ENCODE measurements at places on chromosomes 2 and 18.
A peak's percentile ranks its signal among the peaks of the same experiment; 100 is the strongest.

- no peak for DNase-seq
Measured at GRCh38 chr18:11850821-11851145, 430 bp upstream of the CHMP1B start.

- peak; percentile 83 for DNase-seq
Measured at GRCh38 chr18:961644-962355, 57.1 kb downstream of the ADCYAP1 start.

GRCh38 chr2:217285926-217286325 lies 426.1 kb upstream of the TNP1 start:
- DNase-seq = no peak

- no peak for DNase-seq
Measured at GRCh38 chr2:133484106-133484505, 84.2 kb downstream of the NCKAP5 start.

DNA sequence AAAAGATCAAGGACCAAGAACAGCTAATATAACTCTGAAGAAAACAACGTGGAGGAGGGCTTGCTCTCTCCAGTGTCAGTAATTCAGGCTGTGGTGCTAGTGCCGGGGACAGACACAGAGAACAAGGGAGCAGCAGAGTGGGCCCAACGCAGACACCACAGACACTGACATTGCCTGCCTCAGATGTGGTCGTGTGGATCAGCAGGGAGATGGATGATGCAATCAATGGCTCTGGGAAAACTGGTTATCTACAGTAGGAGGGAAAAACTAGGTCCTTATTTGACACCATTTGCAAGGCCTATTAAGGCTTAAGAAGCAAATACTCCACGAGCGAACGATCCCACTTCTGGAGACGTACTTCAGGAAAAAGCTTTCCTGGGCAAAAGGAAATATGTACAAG lies 36.1 kb downstream of the HDLBP start:
- DNase-seq = peak; percentile 79

- no peak for DNase-seq
Measured at GRCh38 chr2:88429929-88430328, 22.6 kb downstream of the FOXI3 start.

DNA sequence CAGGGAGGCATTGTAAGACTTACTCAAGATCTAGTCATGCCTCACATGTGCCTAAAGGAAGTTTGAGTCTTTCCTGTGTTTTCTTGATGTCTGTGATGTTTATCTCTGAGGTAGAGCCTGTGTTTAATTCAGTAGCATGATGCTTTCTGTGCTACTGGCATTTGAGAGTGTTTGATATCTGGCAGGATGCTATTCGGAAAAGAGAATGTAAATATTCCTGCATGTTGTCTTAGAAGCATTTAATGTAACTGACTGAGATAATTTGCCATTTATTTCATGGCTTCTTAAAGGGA lies 58.8 kb downstream of the GREB1L start:
- no peak for DNase-seq

DNA sequence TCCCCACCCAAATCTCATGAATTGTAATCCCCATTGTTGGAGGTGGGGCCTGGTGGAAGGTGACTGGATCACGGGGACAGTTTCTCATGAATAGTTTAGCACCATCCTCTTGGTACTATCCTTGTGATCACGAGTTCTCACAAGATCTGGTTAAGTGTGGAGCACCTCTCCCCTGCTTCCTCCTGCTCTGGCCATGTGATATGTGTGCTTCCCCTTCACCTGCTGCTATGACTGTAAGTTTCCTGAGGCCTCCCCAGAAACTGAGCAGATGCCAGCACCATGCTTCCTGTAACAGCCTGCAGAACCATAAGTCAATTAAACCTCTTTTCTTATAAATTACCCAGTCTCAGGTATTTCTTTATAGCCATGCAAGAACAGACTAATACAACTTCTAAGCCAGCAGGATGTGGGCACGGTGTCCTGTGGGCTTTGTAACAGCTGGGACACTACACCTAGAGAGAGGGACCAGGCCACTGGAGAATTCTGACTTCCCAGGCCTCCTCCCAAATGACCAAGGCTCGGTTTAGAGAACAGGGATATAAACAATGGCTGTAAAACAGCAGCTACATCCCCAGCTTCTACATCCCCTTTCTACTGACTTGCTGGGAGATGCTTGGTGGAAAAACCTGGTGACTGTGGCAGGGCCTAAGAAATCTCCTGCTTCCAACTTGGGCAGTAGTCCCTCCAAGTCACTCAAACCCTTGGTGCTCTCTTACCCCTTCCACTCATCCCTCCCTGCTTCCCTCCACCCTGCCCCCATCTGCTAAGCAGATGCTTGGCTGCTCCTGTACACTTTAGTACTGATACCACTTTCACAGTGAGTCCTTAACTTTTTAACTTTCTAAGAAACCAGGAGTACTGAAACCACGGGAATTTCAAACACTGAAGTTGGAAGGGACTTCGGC lies 10.3 kb downstream of the STAT1 start:
- DNase-seq = no peak

DNA sequence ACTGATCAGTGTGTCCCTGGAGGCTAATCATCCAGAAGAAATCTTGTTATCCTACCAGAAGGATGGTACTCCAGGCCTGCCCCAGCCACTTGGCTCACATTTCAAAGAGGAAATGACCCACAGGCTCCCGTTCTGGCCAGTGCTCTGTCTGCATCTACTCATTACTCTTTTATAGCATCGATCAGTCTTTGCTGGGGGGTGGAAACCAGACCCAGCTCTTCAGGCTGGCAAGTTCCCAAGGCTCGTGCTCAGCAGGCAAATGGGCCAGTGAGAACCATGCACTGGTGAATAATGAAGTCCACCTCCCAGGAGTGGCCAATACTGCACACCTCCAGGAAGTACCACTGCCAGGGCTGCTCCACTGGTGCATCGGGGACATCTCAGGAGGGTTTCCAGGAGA lies 38.8 kb downstream of the DNER start:
- DNase-seq = no peak

- no peak for DNase-seq
Measured at GRCh38 chr2:33521791-33522281, 45.4 kb downstream of the RASGRP3 start.

DNA sequence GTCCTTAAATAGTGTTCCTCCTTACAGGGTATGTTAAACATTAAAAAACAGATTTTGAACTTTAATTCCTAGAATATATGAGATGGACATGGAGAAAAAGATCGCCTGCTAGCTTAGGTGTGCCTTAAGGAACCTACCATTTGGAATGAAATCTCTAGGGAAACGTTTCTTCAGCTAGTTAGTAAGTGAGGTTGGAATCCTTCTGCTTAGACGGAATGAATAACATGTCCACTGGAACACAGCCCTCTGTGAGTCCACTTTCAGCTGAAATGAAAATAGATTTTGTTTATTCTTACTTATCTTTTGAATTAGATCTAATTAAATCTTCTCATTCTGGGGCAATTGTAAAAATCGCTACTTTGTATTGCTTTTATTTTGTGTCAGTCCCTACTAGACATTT lies 28.4 kb downstream of the NAB1 start:
- DNase-seq = no peak

DNA sequence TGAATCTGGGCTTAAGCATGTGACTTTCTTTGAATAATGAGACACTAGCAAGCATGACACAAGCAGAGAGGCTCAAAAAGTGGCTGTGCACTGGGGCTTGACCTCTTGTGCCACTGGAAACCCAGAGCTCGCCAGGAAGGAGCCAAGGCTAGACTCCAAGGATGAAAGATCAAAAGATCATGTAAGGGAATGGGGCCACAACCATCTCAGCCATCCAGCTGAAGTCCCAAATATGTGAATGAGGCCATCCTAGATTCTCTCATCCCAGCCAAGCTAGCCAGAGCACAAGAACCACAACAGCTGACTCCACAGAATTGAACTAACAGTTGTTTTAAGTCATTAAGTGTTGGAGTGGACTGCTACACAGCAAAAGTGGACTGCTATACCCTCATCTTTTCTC lies 288.1 kb downstream of the CCDC178 start:
- no peak for DNase-seq

GRCh38 chr18:9874728-9875127 lies 11.0 kb upstream of the TXNDC2 start:
- DNase-seq = no peak

- DNase-seq = peak; percentile 70
Measured at GRCh38 chr18:61502472-61502871, 169.2 kb downstream of the CDH20 start.

DNA sequence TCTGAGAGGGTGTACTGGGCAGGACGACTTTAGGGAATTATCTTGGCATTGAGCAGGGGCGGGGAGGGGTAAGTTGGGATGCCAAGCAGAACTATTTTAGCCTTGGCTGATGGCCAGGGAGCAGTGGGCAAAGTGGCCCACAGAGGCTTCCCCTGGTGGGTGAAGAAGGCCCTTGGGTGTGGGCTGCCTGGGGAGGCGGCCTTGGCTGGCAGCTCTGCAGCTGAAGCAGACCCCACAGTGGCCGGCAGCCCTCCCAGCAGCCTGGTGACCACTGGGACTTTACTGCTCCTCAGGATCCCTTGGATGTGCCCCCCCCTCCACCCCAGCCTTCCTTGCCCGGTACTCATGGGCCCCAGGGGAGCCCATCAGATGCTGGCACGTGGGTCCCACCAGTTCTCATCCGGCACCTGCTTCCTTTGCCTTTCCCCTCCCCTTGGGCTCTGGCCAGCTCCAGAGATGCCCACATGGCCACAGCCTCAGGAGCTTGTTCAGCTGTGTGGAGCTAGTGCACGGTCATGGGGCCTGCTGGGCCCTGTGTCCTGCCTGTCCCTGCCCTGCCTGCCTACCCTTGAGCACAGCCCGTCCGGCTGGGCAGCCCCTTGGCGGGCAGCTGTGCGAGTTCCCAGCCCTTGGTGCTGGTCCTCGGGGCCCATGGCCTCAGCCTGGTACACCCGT lies 122.1 kb upstream of the HS6ST1 start:
- DNase-seq = no peak

DNA sequence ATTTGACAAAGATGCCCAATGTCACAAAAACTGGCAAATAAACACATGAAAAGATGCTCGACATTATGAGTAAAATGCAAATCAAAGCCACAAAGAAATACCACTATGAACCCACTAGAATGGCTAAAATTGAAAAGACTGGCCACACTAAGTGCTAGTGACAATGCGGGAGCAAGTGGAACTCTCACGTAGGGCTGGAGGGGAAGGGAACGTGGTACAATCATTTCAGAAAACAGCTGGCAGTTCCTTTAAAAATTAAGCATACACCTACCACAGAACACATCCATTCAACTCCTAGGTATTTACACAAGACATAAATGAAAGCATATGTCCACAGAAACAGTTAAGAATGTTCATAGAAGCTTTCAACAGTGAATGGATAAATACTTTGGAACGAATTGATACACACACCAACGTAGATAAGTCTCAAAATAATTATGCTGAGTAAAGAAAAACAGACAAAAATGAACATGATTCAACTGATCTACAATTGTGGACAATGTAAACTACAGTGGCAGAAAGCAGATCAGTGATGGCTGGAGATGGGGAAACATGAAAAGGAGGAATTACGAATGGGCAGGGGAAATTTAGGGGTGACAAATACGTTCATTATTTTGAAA lies 71.7 kb downstream of the MYOM1 start:
- no peak for DNase-seq

- no peak for DNase-seq
Measured at GRCh38 chr2:96091141-96091710, 25.1 kb downstream of the ADRA2B start.

DNA sequence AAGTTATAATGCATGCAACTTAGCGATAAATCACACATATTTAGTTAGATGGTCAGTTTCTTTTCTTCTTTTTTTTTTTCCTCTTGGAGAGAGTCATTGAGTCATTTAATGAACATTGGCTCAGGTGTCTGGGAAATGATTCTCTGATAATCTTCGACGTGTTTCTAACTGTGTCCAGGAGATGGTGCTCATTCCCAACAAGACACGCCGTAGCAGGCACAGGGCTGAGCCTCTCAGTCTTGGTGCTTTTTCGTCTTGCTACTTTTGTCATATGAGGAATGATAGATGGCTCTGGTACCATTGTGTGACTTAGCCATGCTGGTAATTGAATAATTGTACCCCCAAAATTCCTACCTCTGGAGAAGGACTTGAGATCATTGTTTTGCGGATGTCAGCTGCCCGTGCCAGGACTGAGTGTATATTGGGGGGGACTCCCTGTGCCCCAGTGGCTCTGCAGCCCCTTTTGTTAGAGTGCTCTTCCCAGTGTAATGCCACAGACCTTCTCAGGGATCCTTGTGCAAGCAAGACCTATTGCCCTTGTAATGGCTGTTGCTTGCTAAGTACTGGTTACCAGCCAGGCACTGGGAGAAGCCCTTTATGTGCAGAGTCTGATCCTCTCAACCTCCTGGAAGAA lies 107.6 kb upstream of the CYRIA start:
- peak; percentile 72 for DNase-seq

DNA sequence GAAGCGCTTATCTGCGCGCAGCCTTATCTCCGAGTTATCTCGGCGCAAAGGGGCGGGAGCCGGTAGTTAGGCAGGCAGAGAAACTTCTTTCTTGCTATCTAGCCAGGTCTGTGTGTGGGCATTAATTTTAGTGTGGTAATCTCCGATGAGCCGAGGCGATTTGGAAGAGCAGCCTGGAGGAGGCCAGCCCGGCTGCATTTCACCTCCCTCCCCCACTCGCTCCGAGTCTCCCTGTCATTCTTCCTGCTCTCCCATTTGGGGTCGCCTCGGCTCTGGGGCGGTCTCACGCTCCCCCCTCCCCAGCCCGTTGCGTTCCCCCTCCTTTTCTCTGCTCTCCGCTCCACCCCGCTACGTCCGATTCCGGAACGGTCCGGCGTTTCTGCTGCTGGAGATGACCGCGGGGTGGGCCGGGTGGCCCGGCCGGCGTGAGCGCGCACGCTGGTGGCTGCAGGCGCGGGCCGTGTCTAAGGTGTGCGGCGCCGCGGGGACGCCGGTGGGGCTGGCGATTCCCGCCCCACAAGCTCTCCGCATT lies 566 bp downstream of the GATA6 start:
- peak; percentile 92 for DNase-seq

DNA sequence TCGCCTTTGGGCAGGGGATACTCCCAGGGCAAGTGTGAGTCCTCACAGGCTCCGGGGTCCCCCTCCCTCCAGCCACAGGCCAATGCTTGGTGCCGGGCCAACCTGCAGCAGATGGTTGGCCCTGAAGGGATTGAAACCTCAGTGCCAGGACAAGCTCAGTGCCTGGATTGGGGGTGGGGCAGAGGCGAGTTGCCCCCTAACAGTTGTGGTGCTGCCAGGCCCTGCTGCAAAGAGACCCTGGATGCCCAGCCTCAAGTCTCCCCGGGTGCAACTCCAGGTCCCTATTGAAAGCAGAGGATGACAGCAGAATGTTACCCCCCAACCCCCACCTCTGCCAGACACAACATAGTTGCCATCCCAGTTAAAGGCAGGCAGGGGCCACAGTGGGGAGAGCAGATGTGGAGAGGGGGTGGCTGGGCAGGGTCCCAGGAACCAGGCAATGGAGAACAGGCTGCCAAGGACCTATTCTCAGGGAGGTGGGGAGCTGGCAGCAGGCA lies 9.5 kb upstream of the RNF103 start:
- no peak for DNase-seq

GRCh38 chr2:73255907-73256617 lies 22.0 kb downstream of the CCT7 start:
- no peak for DNase-seq

DNA sequence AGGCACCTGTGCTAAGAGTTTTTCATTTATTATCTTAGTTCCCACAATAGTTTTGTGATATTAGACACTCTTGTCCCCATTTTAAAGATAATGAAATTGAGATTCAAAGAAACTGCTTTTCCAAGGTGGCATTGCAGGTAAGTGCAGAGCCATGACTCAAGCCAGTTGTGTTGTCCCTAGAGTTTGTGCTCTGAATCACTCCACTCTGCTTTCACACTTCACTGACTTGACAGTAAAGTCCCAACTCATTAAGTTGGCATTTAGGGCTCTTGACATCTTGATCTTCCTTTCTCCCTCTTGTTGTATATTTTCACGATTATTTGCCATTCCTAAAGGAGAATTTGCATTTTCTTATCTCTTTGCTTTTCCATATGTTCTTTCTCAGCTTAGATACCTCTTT lies 114.3 kb downstream of the DIS3L2 start:
- DNase-seq = no peak
